Left ventricle myocardium superior (tissue), 1 donor: ENCODE measurements at places on chromosomes 16 and 17. TPM values are rescaled to one million over a fixed set of nuclear protein-coding genes. Genes with fewer than 3 reads are reported as not detected.

The SCGB1C2 gene
- not detected for total RNA-seq

The CACNA1G gene
- total RNA-seq: 0.25 TPM

The MPP2 gene
- total RNA-seq: 17.1 TPM

The PEMT gene
- total RNA-seq: 17.9 TPM

The XAF1 gene
- 18.7 TPM for total RNA-seq

The SCARF1 gene
- 13.1 TPM for total RNA-seq

The KCNJ18 gene
- total RNA-seq: not detected

The PLLP gene
- 3.1 TPM for total RNA-seq

The XYLT1 gene
- 1.6 TPM for total RNA-seq

The NSRP1 gene
- 20.0 TPM for total RNA-seq

The CDH13 gene
- total RNA-seq: 167 TPM

The CACNG4 gene
- total RNA-seq: not detected

The WFDC1 gene
- total RNA-seq: 2.0 TPM

The NLRC5 gene
- 9.8 TPM for total RNA-seq

The NPIPB12 gene
- 20.4 TPM for total RNA-seq
